ENCODE measurements at places on chromosomes 12 and 14. TPM values are rescaled to one million over a fixed set of nuclear protein-coding genes. Genes with fewer than 3 reads are reported as not detected.

DNA sequence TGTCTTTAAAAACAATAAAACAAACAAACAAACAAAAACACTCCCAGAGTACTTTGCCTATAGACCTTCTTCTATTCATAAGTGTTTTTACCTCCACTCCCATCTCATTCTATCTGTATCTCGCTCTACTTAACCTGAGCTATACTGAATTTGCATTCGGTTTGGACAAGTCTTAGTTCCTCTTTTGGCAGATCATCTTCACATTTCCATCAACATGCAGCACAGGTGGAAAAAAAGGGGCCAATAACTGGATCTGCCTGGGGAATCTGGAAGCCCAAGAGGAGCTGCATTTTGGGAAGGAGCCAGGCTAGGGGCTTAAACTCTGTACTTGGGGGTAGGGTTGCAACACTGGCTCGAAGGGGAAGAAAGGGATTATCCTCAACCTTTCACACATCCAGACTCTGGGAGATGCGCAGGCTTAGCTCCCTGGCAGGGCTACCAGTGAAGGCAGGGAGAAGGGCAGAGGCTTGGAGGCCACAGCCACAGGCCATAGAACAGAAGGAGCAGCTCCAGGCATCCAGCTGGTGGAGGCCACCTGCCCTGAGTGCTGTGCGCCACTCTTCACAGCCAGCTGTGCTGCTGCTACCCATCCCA lies 4.1 kb downstream of the NINJ2 start:
- DNase-seq, result no peak

DNA sequence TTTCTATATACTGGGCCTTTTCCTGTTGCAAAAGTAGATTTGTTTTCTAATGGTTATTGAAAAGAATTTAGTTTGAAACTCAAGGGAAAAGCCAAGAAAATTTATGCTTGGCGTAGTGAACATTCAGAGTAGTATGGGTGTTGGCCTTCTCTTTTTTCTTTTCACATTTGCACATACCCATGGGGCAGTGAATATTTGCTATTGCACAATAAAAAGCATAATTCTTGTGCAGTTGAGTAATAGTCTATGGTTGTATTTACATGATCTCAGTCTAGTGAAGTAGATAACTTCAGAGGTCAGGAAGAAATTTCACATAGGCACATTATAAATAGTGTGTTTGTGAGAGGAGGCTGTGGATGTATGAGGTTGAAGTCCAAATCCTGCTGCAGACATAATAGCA lies 158.1 kb downstream of the FLRT2 start:
- DNase-seq, result peak; percentile 72

Gene ERP27
- polyA plus RNA-seq, result 0.11 TPM

Gene BBOF1
- 6.6 TPM for polyA plus RNA-seq

GRCh38 chr14:68335312-68335711 lies 457.6 kb downstream of the ZFP36L1 start:
- no peak for DNase-seq

Gene PLEKHD1
- polyA plus RNA-seq, result 0.68 TPM

GRCh38 chr12:124404162-124404784 lies 109.4 kb downstream of the RFLNA start:
- DNase-seq, result no peak

GRCh38 chr12:23721268-23721667 lies 228.2 kb downstream of the SOX5 start:
- no peak for DNase-seq

- no peak for DNase-seq
These were observed 186.5 kb downstream of the SPTSSA start for GRCh38 chr14:34275530-34275929.

DNA sequence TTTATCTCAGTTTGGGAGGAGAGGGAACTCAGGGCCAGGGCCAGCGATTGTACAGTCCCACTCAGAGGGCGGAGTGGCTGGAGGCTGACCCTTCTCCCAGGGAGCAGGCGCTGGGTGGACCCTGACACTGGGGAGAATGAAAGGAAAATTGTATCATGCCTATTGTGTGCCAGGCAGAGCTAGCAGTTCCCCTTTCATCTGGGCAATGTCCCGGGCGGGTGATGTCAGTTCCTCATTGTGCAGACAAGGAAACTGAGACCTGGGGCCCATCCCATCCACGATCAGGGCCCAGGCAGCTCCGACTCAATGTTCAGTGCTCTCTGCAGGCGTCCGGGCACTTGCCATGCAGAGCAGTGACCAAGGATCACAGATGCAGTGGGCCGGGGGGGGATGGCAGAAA lies 101.9 kb upstream of the RTL1 start:
- no peak for DNase-seq

- no peak for DNase-seq
These were observed at the start of gene MDGA2 for GRCh38 chr14:47675466-47676314. Gene MDGA2, minus strand, starts transcription at chr14:47675605.

DNA sequence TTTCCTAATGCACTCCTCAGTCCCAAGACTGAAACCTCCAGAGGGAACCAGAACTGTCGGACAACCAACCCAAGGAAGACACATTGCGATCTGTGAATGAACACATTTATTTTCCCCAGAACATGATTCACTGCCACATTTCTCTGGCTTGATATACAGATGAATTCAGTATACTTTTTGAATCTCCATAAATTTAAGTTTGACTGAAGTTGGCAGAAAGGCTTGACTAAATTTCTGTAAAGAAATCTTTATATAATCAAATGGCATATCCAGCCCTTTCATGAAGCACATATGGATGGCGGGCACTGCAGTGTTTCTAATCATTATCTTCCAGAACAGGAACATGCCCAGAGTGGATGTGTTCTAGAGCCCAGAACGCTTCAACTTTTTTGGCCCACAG lies 56.7 kb downstream of the DCAF5 start:
- no peak for DNase-seq

GRCh38 chr12:67202011-67202677 lies 67.0 kb upstream of the CAND1 start:
- DNase-seq, result no peak

Gene FGD6
- 4.1 TPM for polyA plus RNA-seq

GRCh38 chr12:38886064-38886463 lies 19.3 kb downstream of the CPNE8 start:
- DNase-seq, result no peak

DNA sequence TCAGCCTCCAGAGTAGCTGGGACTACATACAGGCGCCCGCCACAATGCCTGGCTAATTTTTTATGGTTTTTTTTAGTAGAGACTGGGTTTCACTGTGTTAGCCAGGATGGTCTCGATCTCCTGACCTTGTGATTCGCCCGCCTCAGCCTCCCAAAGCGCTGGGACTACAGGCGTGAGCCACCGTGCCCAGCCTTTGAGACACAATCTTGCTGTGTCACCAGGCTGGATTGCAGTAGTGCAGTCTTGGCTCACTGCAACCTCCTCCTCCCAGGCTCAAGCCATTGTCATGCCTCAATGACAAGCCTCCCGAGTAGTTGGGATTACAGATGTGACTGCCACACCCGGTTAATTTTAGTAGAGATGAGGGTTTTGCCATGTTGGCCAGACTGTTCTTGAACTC lies 21.3 kb upstream of the STRN3 start:
- DNase-seq, result no peak

- no peak for DNase-seq
These were observed 36.1 kb upstream of the PTCSC3 start for GRCh38 chr14:36212577-36212976.

Gene IQSEC3
- 2.9 TPM for polyA plus RNA-seq

DNA sequence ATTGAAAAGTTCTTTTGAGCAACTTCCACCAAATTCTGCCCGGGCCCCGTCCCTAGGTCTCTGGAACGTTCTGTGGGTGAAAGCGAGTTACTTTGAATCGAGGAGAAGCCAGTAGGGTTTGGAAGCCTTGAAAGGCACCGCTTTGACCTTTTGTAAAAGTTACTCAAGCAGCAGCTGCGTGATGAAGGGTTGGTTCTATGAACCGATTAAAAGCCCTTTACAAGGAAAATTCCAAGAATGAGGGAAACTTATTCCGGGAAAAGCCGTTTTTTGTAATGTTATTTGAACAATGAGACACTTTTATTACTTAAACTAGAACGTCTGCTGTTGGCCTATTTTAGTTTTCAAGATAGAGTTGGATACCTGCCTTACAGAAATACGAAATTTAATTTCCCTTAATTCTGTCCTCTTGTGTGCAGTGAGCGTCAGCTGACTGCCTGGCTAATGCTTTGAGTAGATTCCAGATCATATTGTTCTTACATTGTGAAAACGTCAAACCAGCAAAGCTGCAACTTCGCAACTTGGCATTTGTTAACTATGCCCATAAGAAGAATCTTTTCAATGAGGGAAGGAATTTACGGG lies 906 bp downstream of the LARP4 start:
- DNase-seq, result no peak

Gene CLEC2A
- not detected for polyA plus RNA-seq

DNA sequence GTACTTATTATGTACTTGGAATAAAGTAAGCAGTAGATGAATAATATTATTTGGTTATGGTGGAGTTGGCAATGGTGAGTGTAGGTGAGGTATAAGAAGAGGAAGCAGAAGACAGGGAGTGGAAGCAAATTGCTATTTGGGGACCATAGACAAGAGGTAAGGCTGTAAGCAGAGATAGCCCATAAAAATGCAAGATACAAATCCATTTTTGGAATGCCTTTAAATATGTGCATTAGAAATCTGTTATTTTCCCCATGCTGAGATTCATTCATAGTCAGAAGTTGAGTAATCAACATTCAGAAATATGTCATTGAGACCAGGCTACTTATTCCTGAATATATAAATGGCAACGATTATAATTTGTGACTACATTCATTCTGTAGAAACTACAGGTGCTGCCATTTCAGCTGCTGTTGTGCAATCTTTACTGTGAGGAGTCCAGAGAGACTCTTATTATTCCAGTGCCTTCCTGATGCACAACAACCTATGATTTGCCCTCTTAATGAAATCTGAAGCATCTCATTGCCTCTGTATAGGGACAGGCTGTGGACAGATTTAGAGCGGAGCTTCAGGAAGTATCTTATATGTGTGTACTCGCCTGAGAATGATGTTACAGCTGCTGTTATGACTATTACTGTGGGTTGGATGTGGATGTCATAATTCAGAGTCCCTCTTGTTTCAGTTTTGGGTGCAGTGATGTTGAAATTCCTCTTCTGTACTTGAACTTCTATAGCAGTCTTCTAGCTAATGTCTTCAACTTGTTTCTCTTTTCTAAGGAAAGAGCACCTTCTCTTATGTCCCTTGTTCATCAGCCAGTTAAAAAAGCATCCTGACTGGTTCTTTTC lies 173.8 kb downstream of the NAV3 start:
- DNase-seq, result no peak

GRCh38 chr12:13128291-13128965 lies 25.0 kb upstream of the GSG1 start:
- DNase-seq, result no peak

DNA sequence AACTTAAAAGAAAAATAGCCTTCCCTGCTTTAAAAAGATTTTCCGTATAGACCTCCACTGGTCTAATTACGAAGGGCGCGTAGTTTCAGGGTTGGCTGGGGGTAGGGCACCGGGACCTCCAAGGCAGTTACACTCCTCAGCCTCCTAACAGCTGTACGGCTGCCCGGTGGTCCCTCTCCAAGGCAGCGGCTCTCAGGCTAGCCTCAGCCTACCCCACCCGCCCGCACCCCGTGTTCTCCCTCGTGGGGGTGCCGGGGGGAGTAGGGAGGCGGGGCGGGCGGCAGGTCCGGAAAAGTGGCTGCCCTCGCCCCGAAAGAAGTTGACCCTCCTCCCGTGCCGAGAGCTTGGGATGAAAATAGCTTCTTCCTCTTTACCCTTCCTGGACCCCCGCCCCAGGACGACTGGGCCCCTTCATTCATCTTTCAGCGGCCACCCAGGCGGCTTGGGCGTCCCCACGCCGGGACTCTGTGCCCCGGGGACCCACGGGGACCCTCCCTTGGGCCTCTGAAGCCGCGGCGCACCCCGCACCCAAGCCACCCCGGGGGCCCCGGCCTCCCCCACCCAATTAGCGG lies 991 bp upstream of the RCOR1 start:
- no peak for DNase-seq

DNA sequence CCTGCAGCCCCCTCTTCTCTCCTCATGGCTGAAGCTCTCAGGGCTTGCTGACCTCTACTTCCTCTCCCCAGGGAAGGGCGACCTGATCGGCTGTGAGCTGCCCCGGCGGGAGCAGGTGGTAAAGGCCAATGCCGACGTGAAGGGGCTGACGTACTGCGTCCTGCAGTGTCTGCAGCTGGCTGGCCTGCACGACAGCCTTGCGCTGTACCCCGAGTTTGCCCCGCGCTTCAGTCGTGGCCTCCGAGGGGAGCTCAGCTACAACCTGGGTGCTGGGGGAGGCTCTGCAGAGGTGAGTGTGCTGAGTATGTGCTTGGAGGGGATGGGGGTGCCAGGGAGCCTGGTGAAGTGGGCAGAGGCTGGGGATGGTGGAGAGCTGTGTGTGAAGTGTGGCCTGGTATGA lies 13.7 kb downstream of the MCRS1 start:
- DNase-seq, result no peak

Gene CD27
- 1.5 TPM for polyA plus RNA-seq

GRCh38 chr12:111686574-111687105 lies 787 bp downstream of the ACAD10 start:
- no peak for DNase-seq

- DNase-seq, result no peak
These were observed 101.2 kb upstream of the LRFN5 start for GRCh38 chr14:41505491-41505890.

DNA sequence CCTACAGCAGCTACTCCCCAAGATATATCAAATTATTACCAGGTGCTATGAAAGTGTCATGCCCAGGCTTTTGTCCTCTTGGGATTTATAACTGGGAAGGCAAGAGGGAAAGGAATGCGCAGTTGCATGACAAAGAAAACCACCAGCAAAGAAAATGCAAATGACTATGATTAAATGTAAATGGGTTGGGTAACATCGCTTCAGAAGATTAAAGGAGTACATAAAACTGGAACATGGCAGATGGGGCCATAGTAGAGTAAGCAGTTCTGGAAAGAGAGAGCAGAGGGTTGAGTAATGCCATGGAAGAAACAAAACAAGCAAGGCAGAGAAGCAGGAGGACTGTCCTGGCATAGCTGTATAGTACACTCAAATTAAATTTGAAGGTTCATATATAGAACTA lies 493.1 kb downstream of the NOVA1 start:
- no peak for DNase-seq

DNA sequence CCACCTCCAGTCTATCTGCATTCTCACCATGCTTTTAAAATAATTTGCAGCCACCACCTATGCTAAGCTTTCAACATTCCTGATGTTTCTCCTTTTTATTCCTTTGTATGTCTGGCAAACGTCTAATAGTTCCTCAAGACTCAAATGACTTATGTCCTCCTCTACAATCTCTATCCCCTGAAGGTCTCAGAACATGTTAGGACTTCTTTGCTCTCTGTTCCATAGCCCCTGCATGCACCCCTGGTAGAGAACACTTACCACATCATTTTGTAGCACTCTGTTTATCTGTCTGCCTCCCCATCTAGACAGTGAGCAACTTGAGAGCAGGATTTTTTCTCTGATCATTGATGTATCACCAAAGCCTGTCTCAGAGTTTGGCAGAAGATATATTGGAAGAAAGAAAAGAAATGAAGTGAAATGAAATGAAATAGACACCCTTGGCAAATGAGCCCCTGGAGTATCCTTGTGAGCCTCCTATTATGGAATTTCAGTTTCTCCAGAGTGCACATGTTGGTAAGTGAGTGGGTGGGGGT lies 1231.2 kb upstream of the FLRT2 start:
- DNase-seq, result no peak

Gene AICDA
- polyA plus RNA-seq, result 0.30 TPM

GRCh38 chr12:10205220-10205807 lies 7.4 kb upstream of the GABARAPL1 start:
- DNase-seq, result no peak

- no peak for DNase-seq
These were observed 11.5 kb upstream of the IL22 start for GRCh38 chr12:68264857-68265256.

Gene RGS6
- 6.0 TPM for polyA plus RNA-seq

Measured in forelimb muscle (tissue), 1 donor.